ENCODE measurements at places on chromosomes 5 and 9.
A peak's percentile ranks its signal among the peaks of the same experiment; 100 is the strongest.

DNA sequence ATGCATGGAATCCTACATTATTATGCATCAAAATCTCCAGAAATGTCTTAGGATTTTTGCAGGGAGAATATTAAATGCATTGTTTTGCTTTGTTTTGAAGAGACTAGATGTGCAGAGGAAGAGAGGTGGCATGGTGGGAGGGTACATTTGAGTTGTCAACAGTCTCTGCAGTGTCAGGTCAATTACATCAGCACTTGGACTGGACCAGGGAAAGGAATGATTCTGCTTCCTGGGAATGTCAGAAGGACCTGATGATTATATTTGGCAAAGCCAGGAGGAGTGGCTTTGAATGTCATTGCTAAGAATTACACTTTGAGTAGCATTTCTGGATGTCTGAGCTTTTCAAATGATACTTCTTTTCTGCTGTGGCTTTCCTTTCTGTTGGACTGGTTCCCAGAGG lies 17.5 kb upstream of the TMEFF1 start:
- DNase-seq, result no peak

DNA sequence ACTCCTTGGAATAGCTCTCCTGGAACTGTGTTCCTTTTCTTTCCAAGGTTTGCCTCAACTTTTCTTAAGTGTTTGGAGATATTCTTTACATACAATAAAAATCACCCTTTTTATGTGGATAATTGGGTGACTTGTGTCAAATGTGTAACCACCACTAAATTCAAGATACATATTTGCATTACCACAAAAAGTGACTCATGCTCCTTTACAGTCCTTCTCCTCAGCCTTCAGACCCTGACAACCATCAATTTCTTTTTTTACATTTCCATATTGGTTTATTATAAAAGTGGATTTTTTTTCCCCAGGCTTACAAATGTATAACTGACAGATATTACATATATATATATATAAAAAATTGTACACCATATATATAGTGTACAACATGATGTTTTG lies 372.0 kb upstream of the KCNN2 start:
- no peak for DNase-seq

GRCh38 chr9:7536310-7536939 lies 263.2 kb downstream of the DMAC1 start:
- DNase-seq, result peak; percentile 74

DNA sequence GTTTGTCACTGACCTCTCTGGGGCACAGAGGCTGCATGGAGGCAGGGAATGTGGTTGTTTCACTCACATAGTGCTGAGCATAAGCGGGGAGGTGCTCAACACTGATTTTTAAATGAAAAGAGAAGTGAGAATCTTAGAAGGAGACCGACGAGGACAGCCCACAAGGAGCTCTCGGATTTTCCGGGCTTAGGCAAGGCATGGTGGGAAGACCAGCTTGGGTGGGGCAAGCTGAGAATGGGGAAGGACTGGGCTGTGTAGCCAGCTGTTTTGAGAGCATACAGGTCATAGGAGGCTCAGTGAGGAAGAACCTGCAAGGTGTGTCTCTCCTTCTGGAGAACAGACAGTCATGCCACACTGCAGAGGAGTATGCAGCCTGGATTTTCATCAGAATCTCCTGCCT lies 86.0 kb upstream of the TNFSF8 start:
- peak; percentile 96 for DNase-seq

GRCh38 chr9:31023847-31024246 lies 1360.6 kb upstream of the ACO1 start:
- no peak for DNase-seq

DNA sequence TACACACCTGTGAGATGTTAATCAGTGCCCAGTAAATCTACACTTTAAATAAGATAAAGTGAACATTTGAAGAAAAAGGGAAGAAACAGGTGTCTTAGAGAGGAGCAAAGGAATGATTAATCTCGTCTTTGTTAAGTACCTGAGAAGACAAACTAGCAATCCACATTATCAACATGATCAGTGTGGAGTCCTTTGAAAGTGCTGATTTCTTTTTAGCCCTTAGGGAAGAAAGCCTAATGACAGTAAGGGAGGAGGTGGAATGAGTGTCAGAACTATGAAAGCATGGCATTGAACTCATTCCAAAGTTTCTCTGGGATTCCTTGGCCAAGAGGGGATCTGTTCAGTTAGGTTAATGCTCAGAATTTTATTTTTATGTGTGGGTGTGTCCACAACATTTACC lies 1109.0 kb upstream of the ACO1 start:
- no peak for DNase-seq

DNA sequence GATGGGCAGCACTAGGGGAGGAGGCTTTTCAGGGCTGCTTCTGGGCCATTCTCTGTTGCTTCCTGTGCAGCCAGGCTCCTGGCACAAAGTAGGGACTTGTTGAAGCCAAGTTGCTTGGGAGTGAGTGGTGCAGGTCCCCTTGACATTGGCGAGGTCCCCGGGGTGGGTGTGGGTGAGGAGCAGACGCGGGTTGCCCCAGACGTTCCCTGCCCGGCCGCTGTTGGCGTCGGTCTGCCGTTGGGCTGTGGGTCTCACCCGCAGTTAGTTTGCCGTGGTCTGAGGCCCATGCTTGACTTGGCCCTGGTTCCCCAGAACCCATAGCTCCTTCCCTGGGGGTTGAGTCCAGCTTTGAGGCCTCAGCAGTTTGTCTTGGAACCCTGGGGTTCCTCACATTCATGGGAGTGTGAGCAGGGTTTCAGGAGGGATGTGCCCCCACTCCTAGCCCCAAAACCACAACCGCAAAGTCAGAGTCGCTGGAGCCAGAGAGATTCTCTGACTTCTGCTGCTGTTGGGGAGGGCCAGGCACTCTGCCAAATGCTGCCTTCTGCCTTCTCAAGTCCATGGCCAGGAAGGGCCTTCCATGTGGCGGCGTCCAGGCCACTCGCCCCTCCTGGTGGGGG lies 77.5 kb downstream of the RXRA start:
- DNase-seq, result peak; percentile 58

- DNase-seq, result peak; percentile 77
Observed at GRCh38 chr9:126514037-126514821, 99.5 kb upstream of the LMX1B start.

GRCh38 chr5:14666357-14666756 lies 1.8 kb downstream of the OTULIN start:
- no peak for DNase-seq

GRCh38 chr5:113112435-113112834 lies 135.8 kb downstream of the DCP2 start:
- DNase-seq, result no peak

DNA sequence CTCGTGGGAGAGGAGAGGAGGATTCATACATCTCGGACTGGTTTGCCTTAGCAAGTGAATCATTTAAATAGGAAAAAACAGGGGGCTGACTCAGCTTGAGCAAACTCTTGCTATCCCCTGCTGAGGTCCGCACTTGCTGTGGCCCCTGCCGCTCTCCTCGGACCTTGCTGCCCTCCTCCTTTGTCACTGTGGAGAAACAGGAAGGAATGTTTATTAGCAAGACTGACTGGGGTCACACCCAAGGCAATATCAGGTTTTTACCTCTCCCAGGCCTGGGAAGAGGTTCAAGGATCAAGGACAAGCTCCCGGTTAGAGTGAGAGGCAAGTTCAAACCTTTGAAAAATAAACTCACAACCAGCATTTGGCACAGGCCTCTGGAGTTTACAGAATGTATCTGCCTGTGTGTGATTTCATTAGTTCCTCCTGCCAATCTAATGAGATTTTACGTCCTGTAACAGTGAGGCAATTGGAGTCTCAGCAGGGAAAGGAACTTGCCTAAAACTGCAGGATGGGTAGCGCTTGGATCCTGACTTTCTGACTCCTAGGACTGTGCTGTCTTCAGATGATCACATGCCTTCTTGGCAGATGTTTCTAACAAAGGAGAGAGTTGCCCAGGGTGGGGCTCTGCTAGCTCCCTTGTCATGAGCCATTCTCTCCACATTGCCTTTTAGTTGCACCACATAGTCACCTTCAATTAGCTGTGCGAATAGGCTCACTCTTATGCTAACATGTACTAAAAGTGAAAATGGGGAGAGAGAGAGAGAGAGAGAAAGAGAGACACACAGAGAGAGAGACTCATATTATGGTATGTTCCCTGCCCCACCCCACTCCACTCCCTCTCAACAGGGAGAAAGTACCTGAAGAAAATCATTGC lies 108.6 kb upstream of the CDKN2B start:
- no peak for DNase-seq

DNA sequence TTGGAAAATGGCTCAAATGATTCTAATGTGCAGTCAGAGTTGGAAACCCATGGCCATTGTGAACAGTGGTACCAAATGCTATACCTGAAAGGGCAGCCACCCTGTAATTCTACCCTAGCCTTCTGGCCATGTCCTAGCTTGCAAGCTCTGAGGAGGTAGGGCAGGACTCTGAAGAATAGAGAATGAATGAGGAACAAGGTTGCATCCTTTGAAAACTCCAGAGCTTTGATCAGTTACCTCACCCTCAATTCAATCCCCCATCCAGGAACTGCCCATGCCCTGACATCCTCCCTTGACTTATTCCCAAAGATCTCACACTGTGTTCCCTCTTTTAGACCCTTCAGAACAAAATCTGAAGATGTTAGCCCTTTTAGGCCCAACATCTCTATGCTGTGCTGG lies 17.8 kb upstream of the ERMP1 start:
- peak; percentile 34 for DNase-seq

DNA sequence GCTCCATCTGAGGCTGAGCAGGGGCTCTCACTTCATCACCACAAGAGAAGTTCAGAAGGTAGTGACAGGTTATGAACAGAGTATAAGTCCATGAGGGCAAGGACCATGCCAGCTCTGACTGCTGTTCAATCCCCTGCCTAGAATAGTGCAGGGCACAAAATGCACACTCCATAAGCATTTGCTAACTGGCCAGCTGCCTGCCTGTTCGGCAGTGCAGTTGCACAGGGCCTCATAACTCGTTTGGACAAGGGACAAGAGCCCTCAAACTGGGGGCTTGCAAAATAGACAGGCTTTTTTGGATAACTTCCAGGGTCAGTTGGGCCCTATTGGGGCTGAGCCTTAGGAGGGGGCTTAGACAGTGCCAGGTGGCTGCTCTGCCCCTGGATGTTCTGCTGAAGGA lies 21.1 kb downstream of the SPARC start:
- DNase-seq, result no peak

GRCh38 chr9:86641970-86642369 lies 287.8 kb upstream of the TUT7 start:
- no peak for DNase-seq

DNA sequence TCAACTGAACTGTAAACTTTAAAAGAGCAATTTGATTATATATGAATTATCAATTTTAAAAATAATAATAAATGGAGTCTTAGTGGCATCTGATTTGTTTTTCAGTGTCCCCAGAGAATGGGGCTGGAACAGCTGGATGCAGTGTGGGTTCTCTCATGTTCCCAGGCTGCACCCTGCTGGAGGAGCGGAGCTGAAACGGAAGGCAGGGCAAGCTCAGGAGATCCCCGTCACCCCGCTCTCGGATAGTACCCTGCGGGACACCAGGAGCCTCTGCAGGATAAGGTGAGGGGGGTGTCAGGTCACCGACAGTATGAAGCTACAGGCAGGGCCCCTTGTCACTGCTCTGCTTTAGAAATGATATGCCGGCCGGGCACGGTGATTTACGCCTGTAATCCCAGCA lies 57.3 kb downstream of the S1PR3 start:
- DNase-seq, result no peak

DNA sequence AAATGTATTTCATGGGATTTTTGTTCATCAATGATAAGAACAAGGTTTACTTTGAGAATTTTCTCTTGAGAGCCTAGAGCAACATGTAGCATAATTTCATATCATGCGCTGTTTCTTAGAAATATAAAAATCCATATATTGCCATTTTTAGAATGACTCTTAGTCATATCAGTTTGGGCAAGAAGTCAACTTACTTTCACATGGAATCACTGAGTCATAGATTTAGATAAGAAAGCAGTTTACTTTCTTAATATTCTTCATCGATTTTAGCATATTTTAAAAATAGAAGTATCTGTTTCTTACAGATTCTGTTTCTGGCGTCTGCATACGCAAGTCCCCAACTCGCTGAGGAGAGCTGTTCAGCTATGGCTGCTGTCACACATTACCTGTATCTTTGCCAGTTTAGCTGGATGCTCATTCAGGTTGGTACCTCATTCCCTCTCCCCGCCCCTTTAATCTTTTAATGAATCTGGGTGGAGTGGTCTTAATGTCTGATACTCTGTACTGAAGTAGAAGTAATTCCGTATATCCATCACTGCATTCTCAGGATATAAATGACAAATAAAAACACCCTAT lies 406.6 kb downstream of the ADGRV1 start:
- DNase-seq, result no peak

GRCh38 chr5:66143473-66144073 lies 527 bp upstream of the SREK1 start:
- no peak for DNase-seq

GRCh38 chr5:35755966-35756365 lies 100.7 kb upstream of the IL7R start:
- DNase-seq, result no peak

GRCh38 chr5:6448141-6448491 lies 543 bp upstream of the UBE2QL1 start:
- no peak for DNase-seq

DNA sequence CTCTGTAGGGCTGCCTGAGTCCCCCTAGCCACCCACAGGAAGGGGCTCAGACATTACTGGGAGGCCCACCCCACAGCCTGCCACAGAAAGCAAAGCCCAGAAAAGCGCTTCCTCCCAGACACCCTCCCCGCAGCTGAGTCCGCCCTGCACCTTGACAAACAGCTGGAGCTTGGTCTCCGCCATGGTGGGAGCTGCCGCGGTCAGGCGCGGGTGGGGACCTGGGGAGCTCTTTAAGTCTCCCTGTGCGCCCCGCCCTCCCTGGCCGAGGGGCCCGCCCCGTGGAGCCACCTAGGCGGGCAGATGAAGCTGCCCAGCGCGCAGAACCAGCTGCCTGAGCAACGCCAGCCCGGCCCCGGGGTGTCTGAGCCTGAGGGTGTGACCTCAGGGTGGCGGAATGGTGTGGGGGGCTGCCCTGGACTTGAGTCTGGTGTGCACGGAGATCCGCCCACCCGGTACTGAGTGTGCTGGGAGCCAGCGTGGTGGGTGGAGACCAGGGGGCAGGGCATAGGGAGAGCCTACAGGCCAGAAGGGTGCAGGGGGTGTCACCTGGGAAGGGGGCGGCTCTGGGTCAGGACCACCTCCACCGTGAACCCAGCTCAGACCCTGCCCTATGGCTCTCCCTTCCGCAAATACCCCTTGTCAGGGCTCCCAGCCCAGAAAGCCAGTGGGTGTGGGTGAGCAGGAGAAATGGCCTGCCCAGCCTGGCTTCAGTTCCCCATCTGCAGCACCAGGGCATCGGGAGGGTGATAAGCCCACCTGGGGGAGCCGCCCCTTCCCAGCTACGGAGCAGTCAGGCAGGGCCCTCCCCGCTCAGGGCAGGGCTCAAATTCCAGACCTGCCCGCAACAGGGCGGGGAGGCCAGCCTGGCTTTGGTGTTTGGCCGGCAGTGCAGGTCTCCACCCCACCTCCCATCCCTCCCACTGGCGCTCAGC lies at the start of gene CLIC3:
Gene CLIC3 (minus strand): TSS at position 208 of the 932 bp plus-strand sequence. CDS start 25 bp downstream, at position 183.
- peak; percentile 39 for DNase-seq

GRCh38 chr9:127884427-127884911 lies 7.0 kb upstream of the AK1 start:
- no peak for DNase-seq

GRCh38 chr5:113256671-113257452 lies 177.9 kb downstream of the TSSK1B start:
- no peak for DNase-seq
